ENCODE measurements at places on chromosomes 4 and X. TPM values are rescaled to one million over a fixed set of nuclear protein-coding genes. Genes with fewer than 3 reads are reported as not detected.
A peak's percentile ranks its signal among the peaks of the same experiment; 100 is the strongest.

GRCh38 chr4:123466080-123466785 lies 69.6 kb downstream of the SPRY1 start:
- H3K4me3 ChIP-seq: no peak overlapping the region
- no peaks in the 10 kb centered on the region for H3K36me3 ChIP-seq
- no peak overlapping the region for H3K27ac ChIP-seq
- no peaks in the 10 kb centered on the region for H3K4me1 ChIP-seq
- no peaks in the 10 kb centered on the region for H3K27me3 ChIP-seq

The LAMP2 gene
- 160 TPM for total RNA-seq

- no peaks in the 10 kb centered on the region for H3K4me1 ChIP-seq
- DNase-seq: no peak
- no peak overlapping the region for H3K4me3 ChIP-seq
- H3K36me3 ChIP-seq: no peaks in the 10 kb centered on the region
Observed at GRCh38 chr4:168659741-168660465, 163.1 kb downstream of the PALLD start.

DNA sequence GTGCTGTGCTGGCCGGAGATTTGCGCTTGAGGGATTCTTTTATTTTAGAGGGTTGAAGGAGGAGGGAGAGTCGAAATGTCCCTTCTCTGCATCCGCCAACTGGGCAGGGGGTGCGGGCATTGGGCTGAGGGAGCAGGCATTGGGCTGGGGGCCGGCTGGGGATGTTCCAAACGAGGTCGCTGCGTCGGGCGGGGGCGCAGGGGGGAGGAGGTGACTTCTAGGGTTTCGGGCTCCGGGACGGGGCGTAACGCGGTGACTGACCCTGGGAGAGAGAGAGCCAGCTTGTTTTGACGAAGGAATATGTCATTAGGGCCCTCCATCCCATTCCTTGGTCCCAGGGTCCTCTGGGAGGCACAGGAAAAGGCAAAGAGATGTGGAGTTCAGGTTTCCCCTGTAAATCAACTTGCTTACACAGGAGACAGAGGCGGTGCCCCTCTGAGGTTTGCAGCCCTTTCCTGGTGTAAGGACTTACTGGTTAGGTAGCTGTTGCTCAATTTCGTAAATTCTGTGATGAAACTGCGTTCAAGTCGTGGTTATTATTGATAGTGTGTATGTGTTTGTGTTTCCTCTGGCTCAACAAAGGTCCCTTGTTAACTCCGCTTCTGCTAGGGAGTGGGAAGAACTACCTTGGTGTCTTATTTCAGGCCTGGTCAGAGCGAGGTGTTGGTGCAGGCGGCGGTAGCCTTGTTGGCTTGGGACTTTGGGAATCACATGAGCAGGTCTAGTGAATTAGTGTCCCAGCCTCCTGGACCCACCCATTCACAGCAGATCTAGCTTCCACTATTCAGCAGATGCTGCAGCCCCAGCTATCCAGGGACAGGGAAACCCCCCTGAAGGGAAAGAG lies 716 bp downstream of the FHIP1A start:
- H3K4me1 ChIP-seq: peaks cover 5% of the 10 kb centered on the region
- no peaks in the 10 kb centered on the region for H3K36me3 ChIP-seq
- peak overlapping the region; percentile 46 for H3K4me3 ChIP-seq
- peak; percentile 83 for DNase-seq
- H3K27me3 ChIP-seq: no peaks in the 10 kb centered on the region

The ASMT gene
- not detected for total RNA-seq

DNA sequence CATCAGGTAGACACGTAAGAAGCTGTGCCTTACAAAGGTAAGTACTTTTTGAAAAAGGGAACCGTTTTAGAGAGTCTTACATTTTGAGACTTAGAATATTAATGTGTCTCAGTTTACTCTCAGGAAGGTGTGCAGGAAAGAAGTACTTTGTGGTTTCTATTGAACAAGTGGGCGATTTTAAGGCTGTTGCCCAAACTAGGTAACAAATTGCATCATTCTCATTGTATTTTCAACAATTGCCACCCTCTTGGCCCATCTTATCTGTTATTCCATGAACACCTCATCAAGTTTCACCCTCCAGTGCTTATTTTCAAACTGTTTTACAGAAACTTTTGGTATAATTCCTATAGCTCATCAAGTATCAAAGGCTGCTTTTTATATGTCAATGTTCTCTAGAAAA lies 158.3 kb downstream of the SLC4A4 start:
- no peaks in the 10 kb centered on the region for H3K36me3 ChIP-seq
- H3K4me3 ChIP-seq: no peak overlapping the region
- H3K4me1 ChIP-seq: no peaks in the 10 kb centered on the region
- DNase-seq: no peak
- no peak overlapping the region for H3K27ac ChIP-seq
- no peaks in the 10 kb centered on the region for H3K27me3 ChIP-seq

DNA sequence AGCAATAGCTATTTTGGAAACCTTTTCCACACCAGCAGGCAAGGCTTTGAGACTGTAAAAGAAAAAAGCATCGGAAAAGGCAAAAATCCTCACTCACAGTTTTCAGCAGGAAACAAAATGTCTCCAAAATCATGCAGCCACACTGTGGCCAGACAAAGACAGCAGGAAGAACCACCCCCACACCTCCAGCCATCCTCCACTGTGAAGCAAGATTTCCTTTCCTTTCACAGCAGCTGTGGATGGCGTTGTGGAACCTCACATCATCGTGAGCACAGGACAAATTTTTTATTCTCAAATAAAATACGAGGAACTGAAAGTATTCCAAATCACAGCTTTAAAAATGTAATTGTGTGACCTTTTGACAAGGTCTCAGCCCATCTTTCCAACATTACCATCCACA lies 351.7 kb upstream of the NOCT start:
- H3K27me3 ChIP-seq: no peaks in the 10 kb centered on the region
- DNase-seq: no peak
- no peaks in the 10 kb centered on the region for H3K36me3 ChIP-seq

GRCh38 chr4:76752861-76753501 lies 145.0 kb downstream of the SOWAHB start:
- H3K27me3 ChIP-seq: no peaks in the 10 kb centered on the region
- H3K4me3 ChIP-seq: no peak overlapping the region
- no peaks in the 10 kb centered on the region for H3K36me3 ChIP-seq
- H3K27ac ChIP-seq: peak overlapping the region; percentile 60
- peaks cover 7% of the 10 kb centered on the region for H3K4me1 ChIP-seq
- DNase-seq: no peak

The PTCHD1 gene
- total RNA-seq: 0.81 TPM

GRCh38 chrX:371907-372306 lies 14.8 kb downstream of the PPP2R3B start:
- DNase-seq: no peak
- H3K36me3 ChIP-seq: no peaks in the 10 kb centered on the region
- no peak overlapping the region for H3K4me3 ChIP-seq
- peaks cover 21% of the 10 kb centered on the region for H3K4me1 ChIP-seq
- peaks cover 27% of the 10 kb centered on the region for H3K27me3 ChIP-seq

The PPARGC1A gene
- 9.1 TPM for total RNA-seq

- no peaks in the 10 kb centered on the region for H3K27me3 ChIP-seq
- DNase-seq: no peak
- no peak overlapping the region for H3K4me3 ChIP-seq
Observed at GRCh38 chr4:2257361-2258081, 4.4 kb downstream of the MXD4 start.

DNA sequence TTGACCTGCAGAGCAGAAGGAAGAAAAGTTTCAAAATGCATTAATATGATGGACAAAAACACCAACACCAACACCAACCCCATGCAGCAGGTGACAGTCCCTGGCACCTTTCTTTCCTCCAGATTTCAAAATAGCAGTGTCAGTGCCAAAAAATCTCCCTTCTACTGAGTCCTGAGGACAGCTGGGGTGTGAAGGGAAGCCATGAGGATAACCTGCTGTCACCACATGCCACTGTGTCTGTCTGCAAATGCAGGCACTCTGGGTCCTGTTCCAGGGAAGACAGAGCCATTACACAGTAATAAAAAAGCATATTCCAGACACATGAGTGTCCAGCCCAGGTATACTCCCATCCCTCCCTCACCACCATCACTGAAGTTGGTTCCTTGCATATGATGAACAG lies 187.5 kb downstream of the BMP15 start:
- no peak overlapping the region for H3K27ac ChIP-seq
- DNase-seq: no peak
- H3K27me3 ChIP-seq: no peaks in the 10 kb centered on the region
- no peak overlapping the region for H3K4me3 ChIP-seq
- H3K36me3 ChIP-seq: no peaks in the 10 kb centered on the region

GRCh38 chr4:54685810-54686209 lies 28.1 kb downstream of the KIT start:
- no peak for DNase-seq
- H3K27me3 ChIP-seq: no peaks in the 10 kb centered on the region
- H3K4me3 ChIP-seq: no peak overlapping the region
- no peaks in the 10 kb centered on the region for H3K36me3 ChIP-seq

DNA sequence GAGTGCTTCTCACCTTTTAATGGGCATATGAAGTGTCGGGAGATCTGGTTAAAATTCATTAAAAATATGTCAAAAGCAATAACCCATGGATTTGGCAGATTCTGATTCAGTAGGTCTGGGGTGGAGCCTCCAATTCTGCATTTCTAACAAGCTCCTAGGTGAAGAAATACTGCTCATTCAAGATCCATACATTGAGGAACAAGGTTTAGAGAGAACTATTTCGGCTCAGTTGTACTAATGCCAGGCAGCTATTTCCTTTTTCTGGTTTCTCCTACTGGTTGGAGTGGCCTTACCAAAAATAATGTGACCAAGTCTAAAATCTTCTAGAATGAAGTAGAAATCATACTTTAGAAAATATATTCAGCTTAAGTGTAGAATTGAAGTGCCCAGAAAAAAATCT lies 117.5 kb downstream of the TSPAN7 start:
- no peak for DNase-seq
- no peak overlapping the region for H3K27ac ChIP-seq
- H3K27me3 ChIP-seq: no peaks in the 10 kb centered on the region
- H3K36me3 ChIP-seq: no peaks in the 10 kb centered on the region

- H3K36me3 ChIP-seq: peaks cover 6% of the 10 kb centered on the region
- H3K4me1 ChIP-seq: peaks cover 5% of the 10 kb centered on the region
- no peaks in the 10 kb centered on the region for H3K27me3 ChIP-seq
- no peak overlapping the region for H3K4me3 ChIP-seq
- DNase-seq: no peak
Observed at GRCh38 chr4:145093638-145094037, 4.4 kb downstream of the ANAPC10 start.

The SOD3 gene
- 236 TPM for total RNA-seq

GRCh38 chr4:68954126-68954525 lies 2.5 kb upstream of the UGT2A3 start:
- no peak overlapping the region for H3K27ac ChIP-seq
- no peaks in the 10 kb centered on the region for H3K36me3 ChIP-seq
- H3K27me3 ChIP-seq: no peaks in the 10 kb centered on the region
- no peak overlapping the region for H3K4me3 ChIP-seq
- H3K4me1 ChIP-seq: no peaks in the 10 kb centered on the region

The CLGN gene
- 0.55 TPM for total RNA-seq

The UGT2A3 gene
- not detected for total RNA-seq

GRCh38 chr4:181388061-181388460 lies 855.1 kb upstream of the TENM3 start:
- no peaks in the 10 kb centered on the region for H3K27me3 ChIP-seq
- DNase-seq: no peak
- no peaks in the 10 kb centered on the region for H3K4me1 ChIP-seq

The CFAP99 gene
- total RNA-seq: 1.3 TPM

DNA sequence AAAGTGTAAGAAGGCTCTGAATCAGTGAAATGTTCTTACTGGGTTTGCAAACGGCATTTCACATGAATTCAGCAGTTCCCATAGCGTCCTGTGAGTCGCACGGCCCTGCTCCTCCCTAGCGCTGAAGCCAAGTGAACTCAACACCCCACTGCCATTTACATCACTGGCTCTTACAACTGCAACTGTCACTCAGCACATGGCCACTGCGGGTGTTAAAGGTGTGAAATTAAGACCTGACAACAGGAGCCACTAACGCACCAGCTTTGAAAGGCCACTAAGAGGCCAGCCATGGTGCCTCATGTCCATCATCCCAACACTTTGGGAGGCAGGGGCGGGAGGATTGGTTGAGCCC lies 31.7 kb downstream of the RNF212 start:
- peaks cover 11% of the 10 kb centered on the region for H3K4me1 ChIP-seq
- DNase-seq: no peak
- no peak overlapping the region for H3K4me3 ChIP-seq
- H3K27ac ChIP-seq: no peak overlapping the region
- H3K27me3 ChIP-seq: peaks cover 26% of the 10 kb centered on the region

The MAGIX gene
- 9.4 TPM for total RNA-seq

DNA sequence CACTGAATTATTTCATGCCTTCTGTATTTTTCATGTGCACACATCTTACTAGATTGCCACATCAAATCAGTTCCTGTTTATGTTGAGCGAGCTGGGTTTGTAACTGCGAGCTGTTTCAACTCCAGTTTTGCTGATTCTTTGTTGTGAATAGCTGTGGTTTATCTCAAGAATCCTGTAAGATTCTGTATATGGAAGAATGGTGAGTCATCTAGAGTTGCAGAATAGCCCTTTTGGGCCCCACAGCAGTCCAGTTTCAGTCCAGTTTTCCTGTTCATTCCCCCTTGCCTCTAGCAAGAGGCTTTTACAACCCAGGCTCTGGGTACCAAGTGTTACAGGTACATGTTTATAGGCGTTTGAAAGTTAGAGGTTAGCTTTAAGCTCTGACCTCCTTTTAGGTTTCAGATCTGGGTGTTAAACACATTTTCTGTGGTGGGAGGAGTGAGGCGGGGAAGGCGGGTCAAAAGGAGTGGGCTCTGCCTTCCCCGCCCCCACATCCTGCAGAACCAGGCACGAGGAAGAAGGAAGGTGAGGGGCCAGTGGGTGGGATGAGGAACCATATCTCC lies 32.7 kb downstream of the TBC1D14 start:
- H3K4me3 ChIP-seq: no peak overlapping the region
- DNase-seq: peak; percentile 67
- peaks cover 25% of the 10 kb centered on the region for H3K4me1 ChIP-seq
- H3K36me3 ChIP-seq: no peaks in the 10 kb centered on the region
- H3K27ac ChIP-seq: peak overlapping the region; percentile 95
- no peaks in the 10 kb centered on the region for H3K27me3 ChIP-seq

The CXXC4 gene
- total RNA-seq: 1.3 TPM

DNA sequence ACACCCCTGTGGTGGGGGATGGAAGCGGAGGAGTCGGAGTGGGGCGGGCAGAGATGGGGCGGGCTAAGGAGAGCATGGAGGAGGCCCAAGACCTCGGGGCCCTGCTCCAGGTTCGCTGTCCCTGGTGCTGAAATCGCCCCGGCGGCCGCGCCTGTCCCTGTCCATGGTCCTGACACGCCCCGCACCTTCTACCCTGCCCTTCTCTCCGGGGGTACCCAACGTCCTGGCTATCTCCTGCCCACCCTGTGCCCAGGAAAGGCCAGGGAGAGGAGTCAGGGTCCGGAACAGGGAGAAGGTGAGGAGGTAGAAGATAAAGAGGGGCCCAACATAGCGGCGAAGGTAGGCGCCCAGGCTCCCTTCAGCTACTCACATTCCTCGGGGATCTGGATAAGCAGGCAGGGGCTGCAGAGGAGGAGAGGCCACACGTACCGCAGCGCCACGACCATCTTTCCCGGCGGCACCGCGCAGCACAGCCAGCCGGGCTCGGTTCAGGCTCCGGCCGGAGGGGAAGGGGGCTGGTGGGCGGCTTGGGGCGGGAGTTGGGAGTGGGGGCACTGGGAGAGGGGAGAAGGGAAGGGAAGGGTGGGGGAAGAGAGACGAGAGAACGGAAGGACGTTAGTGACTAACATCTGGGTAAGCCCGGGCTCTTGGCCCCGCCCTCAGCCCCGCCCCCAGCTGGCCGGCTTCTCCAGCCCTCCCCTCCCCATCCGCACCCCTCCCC lies 10.4 kb downstream of the L1CAM start:
- H3K27ac ChIP-seq: no peak overlapping the region
- no peak overlapping the region for H3K4me3 ChIP-seq
- H3K4me1 ChIP-seq: no peaks in the 10 kb centered on the region
- H3K36me3 ChIP-seq: no peaks in the 10 kb centered on the region
- peaks cover 46% of the 10 kb centered on the region for H3K27me3 ChIP-seq
